ENCODE measurements at places on chromosomes 12 and 14.

- DNase-seq = no peak
These were observed 228.1 kb downstream of the CHST11 start for GRCh38 chr12:104684884-104685283.

DNA sequence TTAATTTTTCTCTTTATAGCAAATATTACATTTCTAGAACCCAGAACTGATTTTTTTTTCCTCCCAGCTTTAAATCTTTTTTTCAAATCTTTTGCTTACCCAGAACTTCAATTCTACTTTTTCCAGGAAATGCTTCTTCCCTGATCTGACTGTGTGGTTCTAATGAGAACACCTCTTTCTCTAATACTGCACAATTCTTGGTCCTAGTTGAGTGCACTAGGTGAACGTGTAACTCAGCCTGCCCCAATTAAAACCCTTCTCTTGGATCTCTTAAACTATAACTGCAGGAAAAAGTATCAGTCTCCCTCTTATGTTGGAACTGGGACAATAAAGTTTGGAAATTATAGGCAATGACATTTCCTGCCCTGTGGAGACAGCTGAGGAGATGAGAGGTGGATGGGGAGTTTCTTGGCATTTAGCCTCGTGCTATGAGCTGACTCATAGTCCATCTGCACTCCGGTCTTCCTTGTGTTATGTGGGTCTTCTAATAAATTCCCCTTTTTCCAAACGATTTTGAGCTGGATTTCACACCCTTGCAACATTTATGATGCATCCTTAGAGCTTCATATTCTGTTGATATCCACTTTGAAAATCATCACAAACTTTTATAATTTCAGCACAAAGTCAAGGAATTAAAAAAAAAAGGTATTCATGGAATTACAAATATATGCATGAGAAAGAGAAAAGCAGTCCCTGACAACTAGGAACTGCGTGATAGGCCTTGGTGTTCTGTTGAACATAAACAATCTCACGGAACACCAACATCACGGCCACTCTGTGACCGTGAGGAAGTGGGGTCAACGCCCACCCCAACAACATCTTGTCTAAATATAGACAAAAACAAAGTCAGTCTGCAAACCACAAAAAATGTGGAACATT lies 52.4 kb downstream of the BRMS1L start:
- DNase-seq = no peak

- DNase-seq = no peak
These were observed 9.2 kb upstream of the PLEKHD1 start for GRCh38 chr14:69475194-69475818.

DNA sequence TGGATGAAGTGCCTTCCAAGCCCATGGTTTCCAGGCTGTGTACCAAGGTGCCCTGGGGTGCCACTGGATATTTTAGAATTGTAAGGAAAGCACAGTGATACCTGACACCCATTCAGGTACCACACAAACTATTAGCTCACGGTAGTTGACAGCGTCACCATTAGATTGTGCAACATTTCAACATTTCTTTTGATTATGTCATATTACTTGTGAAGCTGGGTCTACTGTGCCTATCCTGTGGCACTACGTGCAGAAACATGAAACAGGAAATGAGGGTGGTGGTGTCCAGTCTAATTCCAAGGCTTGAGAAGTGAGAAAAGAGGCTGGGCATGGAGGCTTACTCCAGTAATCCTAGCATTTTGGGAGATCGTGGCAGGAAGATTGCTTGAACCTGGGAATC lies 75.5 kb upstream of the CPM start:
- DNase-seq = no peak

- no peak for DNase-seq
These were observed 25.3 kb upstream of the STRN3 start for GRCh38 chr14:31051511-31051910.

Data from vagina (tissue), 2 donors.